ENCODE measurements at places on chromosomes 7 and 10.

GRCh38 chr10:24851629-24852028 is 100.8 kb downstream of the PRTFDC1 start:
- no peak for DNase-seq

DNA sequence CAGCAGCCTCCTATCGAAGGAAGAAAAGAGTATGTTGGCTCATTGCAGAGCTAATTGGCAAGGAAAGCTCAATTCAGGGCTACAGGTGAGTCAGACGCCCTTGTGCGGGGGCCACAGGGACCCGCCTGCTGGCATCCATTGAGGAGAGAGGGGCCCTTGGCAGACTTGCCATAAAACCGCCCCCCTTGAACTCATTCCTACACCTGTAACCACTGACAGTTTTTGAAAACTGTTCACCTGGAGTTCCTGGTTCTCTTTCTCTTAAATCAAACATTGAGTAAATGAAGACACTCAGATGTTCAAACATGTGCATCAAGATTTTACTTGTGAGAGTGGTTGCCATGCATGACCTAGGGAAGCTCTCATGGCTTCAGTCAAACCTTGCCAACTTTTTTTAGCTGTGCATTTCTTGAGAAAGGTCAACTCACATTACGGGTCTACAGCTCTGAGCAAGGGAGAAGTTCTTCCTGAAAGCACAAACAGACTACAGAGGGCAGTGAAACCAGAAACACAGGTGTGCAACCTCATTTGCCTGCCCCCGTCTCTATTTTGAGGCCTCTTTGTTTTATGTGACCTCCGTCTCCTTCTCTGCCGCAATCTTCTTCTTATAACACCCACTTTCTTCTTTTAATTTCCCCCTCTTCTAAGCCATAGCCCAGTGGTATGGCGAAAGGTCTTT is 87.8 kb downstream of the TBXAS1 start:
- DNase-seq: peak; percentile 25

DNA sequence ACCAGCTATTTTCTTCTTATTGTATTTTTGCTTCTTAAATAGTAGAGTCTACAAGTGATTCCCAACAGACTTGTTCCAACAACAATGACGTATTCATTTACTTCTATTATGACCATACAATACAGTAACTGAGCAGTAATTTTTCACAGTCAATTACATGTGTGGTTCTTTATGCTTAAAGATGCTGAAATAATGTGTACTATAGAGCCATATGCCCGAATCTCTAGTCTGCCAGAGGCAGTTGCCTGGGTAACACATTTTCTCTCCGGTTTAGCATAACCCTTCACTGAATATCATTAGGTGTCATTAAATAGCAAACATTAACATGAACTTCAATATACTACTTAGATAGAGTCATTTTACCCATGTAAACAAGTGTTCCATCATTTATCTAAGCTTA is 75.0 kb downstream of the SLC25A13 start:
- DNase-seq: no peak

DNA sequence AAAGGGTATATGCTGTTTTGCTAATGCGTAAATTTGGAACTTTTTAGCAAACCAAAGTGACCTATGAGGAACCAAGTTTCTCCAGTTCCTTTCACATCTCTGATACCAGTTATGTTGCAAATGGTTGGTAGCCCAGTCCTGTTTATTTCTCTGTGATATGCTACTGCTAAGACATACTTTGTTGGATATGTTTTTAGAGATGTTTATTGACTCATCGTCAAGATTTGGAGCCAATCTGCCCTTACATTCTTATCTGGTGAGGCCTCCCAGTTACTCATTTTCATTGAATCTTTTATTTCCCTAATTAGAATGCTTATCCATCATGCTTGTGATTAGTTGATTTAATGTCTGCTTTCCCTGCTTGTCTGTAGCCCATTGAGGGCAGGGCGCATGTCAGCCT is 58.9 kb downstream of the LRGUK start:
- no peak for DNase-seq

DNA sequence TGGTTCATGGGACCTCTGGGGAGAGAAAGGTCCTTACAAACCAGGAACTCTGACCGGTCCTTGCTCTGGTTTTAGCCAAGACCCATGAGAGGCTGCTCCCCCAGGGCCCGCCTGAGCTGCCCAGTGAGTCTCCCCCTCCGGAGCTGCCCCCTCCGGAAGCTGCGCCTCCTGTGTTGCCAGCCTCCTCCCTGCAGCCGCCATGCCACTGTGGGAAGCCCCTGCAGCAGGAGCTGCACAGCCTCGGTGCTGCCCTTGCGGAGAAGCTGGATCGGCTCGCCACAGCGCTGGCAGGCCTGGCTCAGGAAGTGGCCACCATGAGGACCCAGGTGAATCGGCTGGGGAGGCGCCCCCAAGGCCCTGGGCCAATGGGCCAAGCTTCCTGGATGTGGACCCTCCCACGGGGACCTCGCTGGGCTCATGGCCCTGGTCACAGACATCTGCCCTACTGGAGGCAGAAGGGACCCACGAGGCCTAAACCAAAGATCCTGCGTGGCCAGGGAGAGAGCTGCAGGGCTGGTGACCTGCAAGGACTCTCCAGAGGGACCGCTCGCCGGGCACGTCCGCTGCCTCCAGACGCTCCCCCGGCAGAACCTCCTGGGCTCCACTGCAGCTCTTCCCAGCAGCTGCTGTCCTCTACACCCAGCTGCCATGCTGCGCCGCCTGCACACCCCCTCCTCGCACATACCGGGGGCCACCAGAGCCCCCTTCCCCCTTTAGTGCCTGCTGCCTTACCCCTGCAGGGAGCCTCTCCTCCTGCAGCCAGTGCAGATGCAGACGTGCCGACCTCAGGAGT is 40.1 kb downstream of the ZNF467 start:
- no peak for DNase-seq

GRCh38 chr10:74507951-74508350 is 318.4 kb upstream of the KAT6B start:
- DNase-seq: no peak

- no peak for DNase-seq
These were observed 20.0 kb upstream of the CRYGN start for GRCh38 chr7:151459726-151460473.

DNA sequence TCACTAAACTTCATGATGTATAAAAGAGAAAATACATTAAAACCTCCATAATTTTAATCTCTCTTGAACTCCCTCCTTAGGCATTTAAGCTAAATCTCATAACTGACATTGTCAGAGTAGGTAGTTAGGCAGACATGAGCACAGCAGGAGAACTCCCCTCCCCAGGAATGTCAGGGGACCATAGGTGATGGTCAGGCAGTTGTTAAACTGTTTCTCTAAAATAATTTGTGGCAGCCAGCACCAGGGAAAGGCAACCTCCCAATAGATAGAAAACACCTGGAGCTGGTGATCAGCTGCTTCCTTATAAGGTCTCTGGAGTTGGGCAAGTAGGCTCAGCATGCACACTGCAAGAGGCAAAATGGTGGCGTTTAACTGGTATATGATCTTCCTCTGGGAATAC is 73.0 kb downstream of the TPK1 start:
- DNase-seq: no peak

- no peak for DNase-seq
These were observed 292.0 kb downstream of the PHTF2 start for GRCh38 chr7:78090616-78091015.
